ENCODE measurements at places on chromosomes 7 and 10.

DNA sequence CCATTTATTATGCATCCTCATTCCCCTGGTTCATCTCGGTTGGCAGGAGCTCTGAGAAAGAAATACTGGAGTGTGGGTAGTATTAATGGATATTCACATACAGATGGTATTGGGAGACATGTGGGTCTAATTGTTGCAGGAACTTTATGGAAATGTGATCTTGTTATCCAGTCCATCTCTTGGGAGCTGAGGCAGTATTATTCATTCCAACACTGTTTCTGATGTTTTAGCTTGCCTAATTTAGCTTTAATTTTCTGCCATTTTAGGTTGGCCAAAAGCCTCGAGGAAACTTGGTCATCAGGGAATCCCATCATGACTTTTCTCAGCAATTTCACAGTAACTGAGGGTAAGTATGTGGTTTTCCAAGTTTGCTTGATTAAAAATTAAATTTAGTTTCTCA lies 125.7 kb downstream of the ABCA13 start:
- no peak for DNase-seq

GRCh38 chr7:51706851-51707250 lies 390.2 kb upstream of the COBL start:
- no peak for DNase-seq

GRCh38 chr7:91636129-91636724 lies 244.3 kb downstream of the MTERF1 start:
- no peak for DNase-seq

- DNase-seq: peak; percentile 83
Observed at GRCh38 chr10:113073549-113074189, 123.6 kb downstream of the TCF7L2 start.

- peak; percentile 82 for DNase-seq
Observed at GRCh38 chr10:74924251-74924963, 98.0 kb downstream of the KAT6B start.
